ENCODE measurements at places on chromosomes 11 and 22.

DNA sequence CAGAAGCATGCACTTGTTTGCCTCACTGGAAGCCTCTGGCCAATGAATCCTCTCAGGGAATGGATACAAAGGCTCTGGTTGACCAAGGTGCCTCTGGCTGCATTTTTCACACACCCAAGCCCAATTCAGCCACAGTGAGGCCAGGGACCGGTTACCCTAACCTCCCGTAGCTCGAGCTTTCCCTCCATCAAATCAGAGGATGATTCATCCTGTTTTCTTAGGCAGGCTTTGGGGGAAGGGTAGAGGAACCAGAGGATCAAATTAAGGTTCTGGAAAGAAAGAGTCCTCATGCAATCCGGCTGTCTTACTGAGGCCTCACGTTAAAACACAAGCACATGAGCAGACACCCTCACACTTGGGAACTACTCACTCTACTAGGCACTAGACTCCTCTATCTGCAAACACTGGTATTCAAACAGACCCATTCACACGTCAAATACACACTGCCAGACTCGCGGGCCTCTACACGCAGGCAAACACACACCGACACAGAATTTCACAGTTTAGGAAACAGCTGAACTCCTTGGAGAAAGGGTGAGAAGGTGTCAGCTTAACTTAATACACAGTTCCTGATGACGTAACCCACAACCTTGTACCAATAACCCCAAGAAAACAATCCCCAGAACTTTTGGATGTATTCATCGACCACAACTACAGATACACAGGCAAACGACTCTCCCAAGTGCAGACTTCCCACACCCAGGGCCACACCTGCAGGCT lies 12.4 kb downstream of the NRXN2 start:
- DNase-seq, result no peak

- DNase-seq, result no peak
These were observed 53.1 kb downstream of the APOL3 start for GRCh38 chr22:36107436-36107835.

- DNase-seq, result no peak
These were observed 17.7 kb downstream of the DCHS1 start for GRCh38 chr11:6637871-6638270.

- peak; percentile 6 for DNase-seq
These were observed 39.7 kb downstream of the ADAMTS8 start for GRCh38 chr11:130388607-130389205.

GRCh38 chr22:35961480-35962295 lies 66.9 kb downstream of the RBFOX2 start:
- no peak for DNase-seq

DNA sequence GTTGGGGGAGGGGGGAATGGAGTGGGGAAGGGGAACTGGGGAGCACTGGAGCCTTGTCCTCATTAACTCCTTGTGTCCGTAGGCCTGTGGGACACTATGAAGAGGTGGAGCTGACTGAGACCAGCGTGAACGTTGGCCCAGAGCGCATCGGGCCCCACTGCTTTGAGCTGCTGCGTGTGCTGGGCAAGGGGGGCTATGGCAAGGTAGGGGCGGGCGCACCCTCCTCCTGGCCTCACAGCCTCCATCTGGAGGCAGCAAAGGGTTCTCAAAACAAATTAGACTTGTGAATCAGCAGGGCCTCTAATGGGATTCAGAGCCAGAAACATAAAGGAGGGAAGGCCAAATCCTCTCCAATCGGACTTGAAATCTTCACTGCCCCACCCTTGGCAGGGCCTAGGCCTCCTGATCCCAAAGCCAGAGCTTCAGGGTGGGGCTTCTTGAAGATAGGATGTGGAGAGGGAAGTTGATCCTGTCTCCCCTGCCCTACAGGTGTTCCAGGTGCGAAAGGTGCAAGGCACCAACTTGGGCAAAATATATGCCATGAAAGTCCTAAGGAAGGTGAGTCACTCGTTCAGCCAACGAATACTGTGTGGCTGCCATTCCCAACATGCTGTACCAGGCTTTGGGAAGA lies 859 bp downstream of the RPS6KB2 start:
- DNase-seq, result no peak

DNA sequence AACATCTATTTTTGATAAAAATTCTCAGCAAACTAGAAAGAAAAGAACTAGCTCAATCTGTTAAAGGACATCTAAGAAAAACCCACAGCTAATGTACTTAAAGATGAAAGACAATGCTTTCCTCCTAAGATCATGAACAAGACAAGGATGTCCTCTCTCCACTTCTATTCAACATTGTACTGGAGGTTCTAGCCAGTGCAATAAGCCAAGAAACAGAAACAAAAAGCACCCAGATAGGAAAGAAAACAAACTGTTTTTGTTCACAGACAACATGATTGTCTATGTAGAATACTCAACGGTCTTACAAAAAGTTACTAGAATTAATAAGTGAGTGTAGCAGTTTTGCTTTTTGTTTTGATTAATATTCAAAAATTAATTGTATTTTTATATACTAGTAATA lies 7.8 kb downstream of the CD3D start:
- no peak for DNase-seq

GRCh38 chr22:38018938-38019827 lies 34.8 kb upstream of the SOX10 start:
- no peak for DNase-seq

DNA sequence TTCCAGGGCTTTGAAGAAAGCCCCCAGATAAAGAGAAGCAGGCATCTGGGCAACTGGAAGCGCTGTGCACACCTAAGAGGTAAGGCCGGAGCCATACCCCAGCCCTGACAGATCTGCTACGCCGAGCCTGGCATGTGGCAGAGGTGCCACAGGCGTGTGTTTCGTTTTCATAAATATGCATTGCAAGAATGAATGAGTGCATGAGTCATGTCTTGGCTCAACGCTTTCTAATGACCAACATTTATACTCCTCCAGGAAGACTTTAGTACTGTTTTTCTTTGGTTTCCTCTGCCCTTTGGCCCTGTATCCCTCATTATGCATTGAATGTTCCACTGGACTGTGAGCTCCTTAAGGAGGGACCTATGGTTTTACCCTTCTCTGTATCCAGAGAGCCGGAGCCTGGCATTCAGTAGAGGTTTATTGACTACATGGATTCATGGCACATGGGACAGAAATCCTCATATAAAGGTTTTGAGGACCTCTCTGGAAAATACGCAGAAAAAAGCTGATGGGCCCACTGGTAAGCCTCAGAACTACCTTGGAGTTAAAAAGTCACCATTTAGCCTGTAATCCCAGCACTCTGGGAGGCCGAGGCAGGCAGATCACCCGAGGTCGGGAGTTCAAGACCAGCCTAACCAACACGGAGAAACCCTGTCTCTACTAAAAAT lies 38.9 kb upstream of the CSNK2A3 start:
- no peak for DNase-seq

- DNase-seq, result no peak
These were observed 47.5 kb upstream of the AQP11 start for GRCh38 chr11:77542296-77542695.
